Stimulated activated CD8-positive, alpha-beta memory T cell treated with anti-CD3 and anti-CD28 coated beads, Interleukin-7, amount 100 ng/mL, for 1 hour (primary cell): ENCODE measurements at places on chromosomes 16 and 17.

GRCh38 chr16:68388124-68388523 lies 60.2 kb downstream of the SMPD3 start:
- DNase-seq: no peak

DNA sequence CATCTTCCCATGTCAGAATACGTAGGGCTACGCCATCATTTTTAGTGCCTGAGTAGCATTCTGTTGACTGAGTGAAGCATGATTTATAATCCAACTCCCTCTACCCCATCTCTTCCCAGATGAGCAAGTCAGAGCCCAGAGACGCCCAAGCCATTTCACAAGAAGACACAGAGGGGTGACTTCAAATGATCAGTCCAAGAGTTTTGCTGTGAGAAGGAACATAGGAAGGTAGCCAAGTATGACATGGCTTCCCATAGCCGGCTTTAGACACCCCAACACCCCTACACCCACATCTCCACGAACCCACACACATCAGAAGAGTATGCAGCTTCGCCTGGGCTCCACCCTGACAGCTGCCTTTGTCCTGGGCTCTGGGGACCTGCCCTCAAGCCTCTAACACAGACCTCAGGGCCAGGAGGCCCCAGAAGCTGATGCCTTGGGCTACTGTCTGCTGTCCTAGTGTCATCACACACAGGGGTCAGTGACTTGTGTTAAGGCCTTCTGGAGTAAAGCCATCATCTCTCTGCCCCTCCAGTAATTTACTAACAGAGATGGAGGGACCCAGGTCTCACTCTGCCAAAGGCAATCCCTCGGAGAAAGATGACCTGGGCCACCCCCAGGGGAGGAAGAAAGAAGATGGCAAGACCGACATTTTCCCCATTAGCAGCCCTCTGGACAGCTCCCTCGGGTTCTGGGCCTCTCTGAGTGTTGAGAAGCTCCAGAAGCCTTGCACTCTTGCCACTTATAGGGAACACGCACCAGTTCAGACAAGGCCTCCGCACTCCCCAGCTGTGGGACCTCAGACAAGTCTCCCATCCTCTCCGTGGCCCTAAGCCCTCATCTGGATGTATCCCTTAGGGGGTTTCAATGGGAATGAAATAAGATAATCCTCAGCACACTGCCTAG lies 38.7 kb upstream of the MRPS23 start:
- no peak for DNase-seq

DNA sequence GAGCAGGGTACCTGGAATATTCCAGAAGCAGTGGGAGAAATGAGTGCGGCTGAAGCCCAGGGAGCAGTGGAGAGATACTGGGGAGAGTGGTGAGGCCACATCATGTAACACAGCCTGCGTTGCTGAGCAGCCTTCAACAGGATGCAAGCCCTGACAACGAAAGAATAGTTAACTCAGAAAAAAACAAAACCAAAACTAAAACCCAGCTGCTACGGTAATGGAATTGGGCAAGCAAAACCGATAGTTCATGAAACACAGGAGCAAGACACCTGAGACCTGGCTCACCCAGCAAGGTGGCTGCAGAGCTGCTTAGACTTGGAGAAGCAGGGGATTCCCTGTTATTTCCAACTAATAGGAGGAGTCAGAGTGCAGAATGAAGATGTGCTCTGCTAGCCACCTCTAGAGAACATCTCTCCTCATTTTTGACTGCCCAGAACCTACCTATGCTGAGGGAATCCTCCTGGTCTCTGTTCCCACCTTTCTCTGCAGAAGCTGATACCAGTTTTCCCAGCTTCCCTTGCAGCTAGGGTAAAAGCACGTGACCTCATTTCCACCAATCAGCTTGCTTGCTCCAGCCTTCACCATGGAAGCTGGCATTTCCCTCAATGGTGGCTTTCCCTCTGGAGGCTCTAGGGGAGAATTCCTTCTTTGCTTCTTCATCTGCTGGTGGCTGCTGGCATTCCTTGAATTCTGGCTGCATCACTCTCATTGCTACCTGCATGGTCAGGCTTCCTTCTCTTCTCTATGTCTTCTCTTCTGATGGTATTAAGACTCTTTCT lies 59.4 kb upstream of the XYLT1 start:
- DNase-seq: no peak

- no peak for DNase-seq
Measured at GRCh38 chr17:18981642-18982424, 22.7 kb downstream of the FAM83G start.

GRCh38 chr16:12084436-12084835 lies 107.9 kb downstream of the SNX29 start:
- no peak for DNase-seq
